ENCODE measurements at places on chromosomes 1 and 21. TPM values are rescaled to one million over a fixed set of nuclear protein-coding genes. Genes with fewer than 3 reads are reported as not detected.

The C8A gene
- 0.13 TPM for total RNA-seq

The DMBX1 gene
- total RNA-seq = 1.7 TPM

GRCh38 chr1:104435255-104435654, 685.6 kb downstream of the AMY1C start:
- H3K4me3 ChIP-seq = no peak overlapping the region
- H3K36me3 ChIP-seq = no peaks in the 10 kb centered on the region
- no peak for DNase-seq
- H3K4me1 ChIP-seq = no peaks in the 10 kb centered on the region
- no peaks in the 10 kb centered on the region for H3K27me3 ChIP-seq

DNA sequence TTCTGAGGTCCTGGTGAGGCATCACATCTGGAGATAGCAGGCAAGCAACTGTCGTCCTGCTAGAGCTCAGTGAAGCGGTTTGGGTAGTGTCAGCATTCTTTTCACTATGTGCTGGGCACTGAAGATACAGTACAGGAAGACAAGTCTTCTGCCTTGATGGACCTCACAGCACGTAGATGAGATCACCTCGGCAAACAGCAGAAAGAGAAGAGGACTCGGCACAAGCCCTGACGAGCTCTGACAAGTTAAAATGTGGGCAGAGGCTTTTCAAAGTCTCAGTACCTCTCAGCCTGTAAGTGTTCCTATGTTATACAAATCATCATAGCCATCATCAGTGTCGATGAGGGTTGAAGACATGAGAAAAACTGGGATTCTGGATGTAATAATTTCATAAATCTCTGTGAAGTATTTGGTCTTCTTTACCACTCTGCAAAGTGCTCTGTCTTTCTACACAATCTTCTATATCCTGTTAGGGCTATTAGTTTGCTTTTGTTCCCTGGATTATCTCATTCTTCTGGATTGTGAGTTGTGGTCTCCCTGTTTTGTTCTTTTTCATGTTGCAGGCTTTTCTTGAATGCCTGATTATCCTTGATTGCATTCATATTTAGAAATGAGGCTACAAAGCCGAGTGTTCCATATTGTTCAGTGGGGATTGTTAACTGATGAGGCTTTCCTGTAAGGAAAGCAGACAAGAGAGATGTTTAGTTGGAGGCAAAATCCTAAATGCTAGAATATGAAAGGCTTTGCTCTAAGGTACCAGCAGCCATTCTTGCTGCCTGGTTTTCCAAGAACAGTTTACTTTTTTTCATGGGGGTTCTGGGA, 24.2 kb downstream of the MAEL start:
- H3K36me3 ChIP-seq = no peaks in the 10 kb centered on the region
- no peak overlapping the region for H3K4me3 ChIP-seq
- no peaks in the 10 kb centered on the region for H3K27me3 ChIP-seq
- H3K4me1 ChIP-seq = peaks cover 2% of the 10 kb centered on the region
- no peak for DNase-seq
